ENCODE measurements at places on chromosomes 2 and 18.

DNA sequence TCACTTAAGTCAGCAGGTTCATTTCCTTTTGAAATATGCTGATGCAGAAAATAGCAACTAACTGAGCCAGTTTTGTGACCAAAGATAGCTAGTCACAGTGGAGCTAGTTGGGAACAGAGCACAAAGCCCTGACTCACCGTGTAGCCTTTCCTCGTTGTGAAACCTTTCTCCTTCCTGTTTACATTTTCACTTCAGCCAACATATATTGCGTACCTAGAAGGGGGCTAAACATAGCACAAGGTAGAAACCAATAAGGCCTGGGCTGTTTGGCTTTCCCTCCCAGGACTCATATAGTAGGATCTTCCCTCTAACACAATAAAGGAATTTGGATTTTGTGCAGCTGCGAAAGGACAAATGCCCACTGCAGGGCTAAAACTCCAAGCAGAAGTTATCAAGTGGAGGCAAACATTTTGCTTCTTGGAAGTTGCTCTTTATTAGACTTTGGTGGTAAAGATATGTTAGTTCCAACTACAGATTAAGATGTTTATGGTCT is 24.5 kb upstream of the LPIN2 start:
- DNase-seq: peak; percentile 54

DNA sequence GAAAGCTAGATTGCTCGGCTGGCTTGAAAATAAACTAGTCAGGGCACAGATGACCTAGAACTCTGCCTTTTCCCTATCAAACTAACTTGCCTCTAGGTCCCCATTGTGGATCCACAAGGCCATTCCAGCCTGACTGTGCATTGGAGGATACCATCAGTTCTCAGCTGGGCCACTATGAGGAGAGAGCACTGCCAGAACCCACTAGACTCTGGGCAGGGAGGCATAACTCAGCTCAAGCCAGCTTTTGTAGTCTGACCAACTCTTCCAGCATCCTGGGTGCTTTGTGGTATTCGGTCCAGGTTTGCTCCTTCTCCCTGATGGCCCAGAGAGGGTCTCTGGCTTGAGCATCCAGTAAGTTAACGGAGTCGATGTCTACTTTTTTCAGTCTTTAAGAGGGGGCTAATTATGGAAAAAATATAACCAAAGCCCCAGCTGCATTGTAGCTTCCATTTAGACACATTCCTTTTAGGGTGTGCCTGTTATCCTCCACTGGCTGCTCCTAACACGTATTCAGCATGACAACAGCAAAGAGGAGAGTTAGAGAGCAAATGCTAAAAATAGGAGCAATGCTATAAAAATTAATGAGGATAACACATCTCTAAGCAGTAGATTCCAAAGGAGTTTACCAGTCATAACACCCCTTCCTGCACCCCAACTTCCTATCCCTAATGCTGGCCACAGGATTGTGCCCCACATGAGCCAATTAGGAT is 15.2 kb downstream of the GKN2 start:
- DNase-seq: no peak

DNA sequence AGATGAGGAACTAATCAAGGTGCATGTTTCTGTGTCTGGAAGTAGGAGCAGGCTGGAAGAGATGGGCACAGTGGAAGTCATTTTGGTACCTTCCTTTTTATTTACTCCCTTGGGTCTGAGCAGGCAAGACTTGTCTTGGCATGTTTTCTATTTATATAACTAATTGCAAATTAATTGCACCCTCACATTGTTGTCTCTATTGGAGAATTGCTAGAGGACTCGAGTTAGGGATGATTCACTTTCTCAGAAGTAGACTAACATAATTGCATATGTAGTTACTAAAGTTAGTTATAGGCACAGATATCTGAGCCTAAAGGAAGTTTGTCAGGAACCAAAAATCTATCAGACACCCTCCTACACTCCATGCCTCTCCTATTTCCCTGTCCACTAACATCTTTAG is 92.8 kb upstream of the NRP2 start:
- DNase-seq: no peak

DNA sequence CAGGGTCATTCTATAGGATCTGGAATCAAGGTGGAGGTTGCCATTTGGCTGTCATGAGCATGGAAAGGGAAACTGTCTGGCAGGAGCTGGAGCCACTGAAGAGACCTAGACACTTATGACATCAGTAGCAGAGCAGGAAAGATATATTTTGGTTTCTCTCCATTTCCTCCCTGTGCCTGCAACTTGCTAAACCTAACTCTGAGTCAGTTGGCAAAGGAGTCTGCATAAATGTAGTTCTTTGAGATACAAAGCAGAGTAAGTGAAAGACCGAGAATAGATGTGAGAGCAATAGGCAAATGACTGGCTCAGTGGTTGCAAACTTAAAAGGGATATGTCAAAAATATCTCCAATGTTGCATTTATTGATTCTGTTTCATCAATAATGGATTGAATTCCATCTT is 757.7 kb downstream of the KCNJ3 start:
- DNase-seq: no peak

DNA sequence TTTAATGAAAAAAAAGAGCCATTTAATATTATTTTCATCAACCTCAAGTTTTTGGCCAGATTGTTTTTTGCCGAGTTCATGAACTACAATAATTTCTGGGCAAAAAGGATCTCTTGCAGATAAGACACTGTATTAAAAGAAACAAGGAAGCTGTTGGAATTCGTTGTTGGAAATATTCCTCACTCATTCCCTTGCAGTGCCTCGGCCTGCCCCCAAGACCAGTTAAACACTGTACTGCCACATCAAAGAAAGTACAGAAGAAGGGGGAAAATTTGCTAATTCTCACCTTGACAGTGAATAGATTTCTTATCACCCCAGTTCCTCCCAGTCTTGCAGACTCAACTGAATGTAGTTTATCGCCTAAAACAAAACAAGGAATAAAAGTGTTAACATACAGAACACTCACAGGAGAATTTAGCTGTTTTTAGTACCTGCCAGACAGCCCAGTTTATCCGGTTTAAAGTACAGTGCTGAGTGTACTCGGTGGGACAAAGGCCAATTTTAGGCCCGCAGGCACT is 1.2 kb downstream of the IDH1 start:
- no peak for DNase-seq

DNA sequence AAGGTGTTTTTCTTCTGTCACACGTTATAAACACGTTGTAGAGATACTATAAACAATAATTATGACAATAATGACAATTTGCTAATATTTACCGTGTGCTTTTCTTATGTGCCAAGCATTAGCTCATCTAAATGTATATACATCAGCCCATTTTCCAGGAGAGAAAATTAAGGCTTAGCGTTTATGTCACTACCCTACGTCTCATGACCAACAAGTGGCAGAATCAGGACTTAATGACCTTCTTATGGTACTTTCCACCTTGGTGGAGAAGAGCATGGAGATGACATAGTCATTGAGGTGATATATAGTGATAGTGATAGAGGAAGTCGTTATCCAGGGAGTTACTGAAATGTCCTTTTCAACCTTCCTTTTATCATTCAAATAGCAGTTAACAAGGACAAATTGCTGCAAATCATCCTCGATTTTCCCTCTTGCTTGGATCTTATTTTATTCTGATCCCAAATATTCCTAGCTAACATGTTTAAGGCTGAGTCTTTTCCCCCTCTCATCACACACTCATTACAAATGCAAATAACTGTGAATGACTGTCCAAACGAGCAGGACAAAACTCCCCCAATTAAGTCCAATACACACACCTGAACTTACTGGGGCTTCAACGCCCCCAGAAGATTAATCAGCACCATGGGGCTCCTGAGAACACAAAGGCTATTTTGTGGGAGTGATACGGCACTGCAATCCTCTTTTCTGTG is 27.3 kb downstream of the SPRED2 start:
- DNase-seq: no peak

DNA sequence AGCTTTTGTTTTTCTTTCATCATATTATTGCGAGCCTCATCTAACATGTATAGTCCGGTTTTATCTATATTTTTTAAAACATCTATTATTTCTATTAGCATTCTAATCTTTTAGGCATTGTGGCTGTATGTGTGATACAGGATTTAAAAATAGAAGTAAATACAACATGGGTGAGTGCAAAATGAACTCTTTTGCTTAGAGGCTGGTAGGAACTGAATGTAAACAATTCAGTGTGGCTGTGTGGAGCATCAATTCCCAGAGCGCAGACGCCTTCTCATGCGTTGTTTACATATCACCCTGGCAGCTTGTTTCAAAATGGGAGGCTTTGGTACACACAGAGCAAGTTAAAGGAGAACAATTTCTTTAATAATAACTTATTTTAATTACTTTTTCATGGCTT is 836 bp downstream of the DTNA start:
- no peak for DNase-seq

- no peak for DNase-seq
Observed at GRCh38 chr2:100934504-100935371, 67.4 kb upstream of the RPL31 start.

- no peak for DNase-seq
Observed at GRCh38 chr2:84395820-84396219, 63.3 kb downstream of the SUCLG1 start.

- DNase-seq: no peak
Observed at GRCh38 chr2:134468164-134468563, 214.3 kb downstream of the MGAT5 start.

GRCh38 chr2:191656391-191656790 is 21.5 kb upstream of the NABP1 start:
- no peak for DNase-seq

GRCh38 chr2:29532436-29532835 is 388.9 kb downstream of the ALK start:
- DNase-seq: no peak

GRCh38 chr18:65145312-65145711 is 605.5 kb upstream of the CDH7 start:
- DNase-seq: no peak

- no peak for DNase-seq
Observed at GRCh38 chr2:23588106-23588505, 203.1 kb downstream of the KLHL29 start.

- peak; percentile 8 for DNase-seq
Observed at GRCh38 chr2:241798631-241799521, 10.1 kb upstream of the NEU4 start.

DNA sequence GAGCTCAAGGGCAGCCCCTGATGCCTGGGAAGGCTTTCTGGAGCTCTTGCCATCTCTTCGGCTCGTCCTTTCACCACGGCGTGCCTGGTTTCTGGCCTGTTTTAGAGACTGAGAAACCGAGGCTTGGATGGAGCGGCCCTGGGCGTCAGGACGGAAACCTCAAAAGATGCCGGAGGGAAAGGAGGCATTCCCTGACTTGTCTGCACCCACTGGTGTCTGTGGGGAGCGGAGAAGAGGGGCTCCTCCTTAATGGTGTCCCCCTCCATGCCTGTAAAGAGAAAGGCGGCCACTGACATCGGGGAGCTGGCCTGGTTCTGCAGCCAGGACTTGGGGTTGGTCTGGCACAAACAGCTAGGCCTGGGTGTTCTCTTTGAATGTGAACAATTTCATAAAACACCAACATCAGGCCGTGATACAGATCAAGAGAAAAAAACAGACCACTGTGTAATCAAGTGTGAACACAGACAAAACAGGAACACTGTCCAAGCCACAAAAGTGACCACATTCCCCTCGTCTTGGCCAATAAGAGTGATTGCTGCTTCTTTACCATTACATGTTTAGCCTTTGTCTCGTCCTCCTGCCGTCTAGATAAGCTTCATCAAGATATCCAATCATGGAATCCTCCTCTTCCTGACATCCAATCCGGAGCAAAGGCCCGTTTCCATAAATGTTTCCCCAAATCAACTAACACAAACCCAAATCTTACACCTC is 633 bp upstream of the ILKAP start:
- no peak for DNase-seq

- no peak for DNase-seq
Observed at GRCh38 chr2:216698895-216699294, 3.5 kb upstream of the IGFBP5 start.

Data from GM12891 (cell line).